ENCODE measurements at places on chromosomes 2 and 18. TPM values are rescaled to one million over a fixed set of nuclear protein-coding genes. Genes with fewer than 3 reads are reported as not detected.

DYNC1I2 gene
- total RNA-seq = 143 TPM

EVA1A gene
- 78.1 TPM for total RNA-seq

CRYGC gene
- not detected for total RNA-seq

SLC5A7 gene
- total RNA-seq = not detected

REEP1 gene
- 0.40 TPM for total RNA-seq

SCTR gene
- not detected for total RNA-seq

IL37 gene
- not detected for total RNA-seq
